GM18507 (cell line): ENCODE measurements at places on chromosomes 5 and 9.

DNA sequence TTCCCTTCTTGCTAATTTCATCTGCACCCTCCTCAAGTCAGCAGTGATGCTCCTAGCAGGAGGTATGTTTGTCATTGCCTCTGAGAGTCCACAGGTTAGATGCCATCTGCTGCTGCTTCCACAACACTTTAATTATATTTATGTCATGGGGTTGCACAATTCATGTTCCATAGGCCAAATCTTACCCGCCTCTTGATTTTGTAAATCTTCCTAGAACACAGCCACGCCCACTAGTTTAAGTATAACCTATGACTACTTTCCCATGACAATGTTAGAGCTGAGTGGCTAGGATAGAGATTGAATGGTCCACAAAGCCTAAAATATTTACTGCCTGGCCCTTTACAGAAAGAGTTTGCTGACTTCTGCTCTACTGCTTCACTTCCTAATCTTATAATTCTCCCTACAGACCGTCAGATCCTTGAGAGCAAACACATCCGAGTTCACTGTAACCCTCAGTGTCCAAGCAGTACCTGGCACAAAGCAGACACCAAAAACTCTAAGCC, 21.1 kb downstream of the LIFR start:
- no peak for DNase-seq

- no peak for DNase-seq
Observed at GRCh38 chr9:128733256-128733655, 9.3 kb upstream of the ZDHHC12 start.

GRCh38 chr9:92911511-92912475, 34.0 kb upstream of the ZNF484 start:
- no peak for DNase-seq

DNA sequence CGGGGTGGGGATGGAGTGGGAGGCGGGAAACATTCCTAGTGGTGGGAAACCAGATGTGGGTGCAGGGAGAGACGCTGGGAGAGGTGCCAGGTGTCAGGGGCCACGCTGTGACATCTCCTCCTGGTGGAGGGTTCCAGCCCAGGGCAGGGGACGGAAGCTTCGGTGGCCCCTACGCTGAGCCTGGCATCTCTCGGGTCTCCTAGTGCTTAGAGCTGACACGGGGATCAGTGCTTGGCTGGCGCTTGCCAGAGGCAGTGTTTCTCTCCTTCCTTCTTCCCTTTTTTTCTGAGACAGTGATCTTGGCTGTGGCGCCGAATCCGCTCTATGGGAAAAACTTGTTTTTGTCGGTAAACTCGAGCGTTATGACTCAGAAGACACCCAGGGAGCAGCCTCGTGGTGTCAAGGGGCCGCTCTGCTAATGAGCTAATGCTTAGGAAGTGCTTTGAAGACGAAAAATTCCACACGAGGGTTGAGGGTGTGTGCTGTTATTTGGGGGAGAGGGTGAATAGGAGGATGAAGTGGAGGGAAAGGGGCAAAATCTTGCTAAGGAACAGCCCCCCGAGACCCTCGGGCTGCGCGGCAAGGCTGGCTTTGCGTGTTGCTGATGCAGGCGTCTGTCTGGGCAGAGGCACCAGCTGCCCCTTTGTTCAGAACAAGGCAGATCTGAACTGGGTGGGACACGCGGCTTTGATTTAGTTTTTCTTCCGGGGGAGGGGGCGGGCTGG, 20.4 kb upstream of the IER5L start:
- DNase-seq, result no peak

GRCh38 chr5:136901-137300, 44.9 kb downstream of the PLEKHG4B start:
- DNase-seq, result no peak

DNA sequence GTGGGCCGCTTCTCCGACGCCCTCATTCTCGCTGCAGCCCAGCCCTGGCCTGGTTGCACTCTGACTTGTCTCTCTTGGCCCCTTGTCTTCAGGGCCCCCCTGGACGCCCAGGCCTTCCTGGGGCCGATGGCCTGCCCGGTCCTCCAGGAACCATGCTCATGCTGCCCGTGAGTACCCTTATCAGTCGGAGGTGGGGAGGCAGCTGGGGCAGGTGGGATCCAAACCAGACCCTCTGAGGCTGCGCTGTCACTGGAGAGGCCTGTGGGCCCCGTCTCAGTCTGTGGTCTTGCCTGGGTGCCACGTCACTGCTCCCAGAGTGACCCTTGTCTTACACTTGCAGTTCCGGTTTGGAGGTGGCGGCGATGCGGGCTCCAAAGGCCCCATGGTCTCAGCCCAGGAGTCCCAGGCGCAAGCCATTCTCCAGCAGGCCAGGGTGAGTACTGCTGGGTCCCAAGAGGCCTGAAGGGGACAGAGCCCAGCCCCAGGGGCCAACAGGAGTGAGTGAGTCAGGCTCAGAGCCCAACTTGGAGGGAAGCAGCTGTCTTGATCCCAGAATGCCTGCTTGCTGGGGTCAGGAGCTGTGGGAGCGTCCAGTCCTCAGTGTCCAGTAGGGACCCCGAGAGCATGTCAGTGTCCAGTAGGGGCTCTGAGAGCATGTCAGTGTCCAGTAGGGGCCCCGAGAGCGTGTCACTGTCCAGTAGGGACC, 109.0 kb downstream of the COL5A1 start:
- no peak for DNase-seq

DNA sequence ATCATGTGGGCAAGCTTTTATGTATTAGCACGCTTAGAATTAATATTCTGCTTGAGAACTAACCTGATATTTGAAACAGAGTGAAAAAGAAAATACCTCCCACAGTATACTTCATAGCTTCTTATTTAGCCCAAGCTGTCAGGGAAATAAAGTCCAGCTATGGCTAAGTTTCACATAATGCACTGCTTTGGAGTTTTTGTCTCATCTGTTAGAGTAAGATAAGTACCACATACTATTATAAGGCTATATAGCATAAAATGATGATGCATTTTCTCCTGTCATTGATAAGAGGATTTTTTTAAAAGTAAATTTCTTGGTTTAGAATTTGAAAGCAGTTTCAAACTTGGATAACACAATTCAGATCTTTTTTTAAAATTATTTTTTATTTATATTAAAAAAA, 2.4 kb upstream of the ANKDD1B start:
- DNase-seq, result no peak

DNA sequence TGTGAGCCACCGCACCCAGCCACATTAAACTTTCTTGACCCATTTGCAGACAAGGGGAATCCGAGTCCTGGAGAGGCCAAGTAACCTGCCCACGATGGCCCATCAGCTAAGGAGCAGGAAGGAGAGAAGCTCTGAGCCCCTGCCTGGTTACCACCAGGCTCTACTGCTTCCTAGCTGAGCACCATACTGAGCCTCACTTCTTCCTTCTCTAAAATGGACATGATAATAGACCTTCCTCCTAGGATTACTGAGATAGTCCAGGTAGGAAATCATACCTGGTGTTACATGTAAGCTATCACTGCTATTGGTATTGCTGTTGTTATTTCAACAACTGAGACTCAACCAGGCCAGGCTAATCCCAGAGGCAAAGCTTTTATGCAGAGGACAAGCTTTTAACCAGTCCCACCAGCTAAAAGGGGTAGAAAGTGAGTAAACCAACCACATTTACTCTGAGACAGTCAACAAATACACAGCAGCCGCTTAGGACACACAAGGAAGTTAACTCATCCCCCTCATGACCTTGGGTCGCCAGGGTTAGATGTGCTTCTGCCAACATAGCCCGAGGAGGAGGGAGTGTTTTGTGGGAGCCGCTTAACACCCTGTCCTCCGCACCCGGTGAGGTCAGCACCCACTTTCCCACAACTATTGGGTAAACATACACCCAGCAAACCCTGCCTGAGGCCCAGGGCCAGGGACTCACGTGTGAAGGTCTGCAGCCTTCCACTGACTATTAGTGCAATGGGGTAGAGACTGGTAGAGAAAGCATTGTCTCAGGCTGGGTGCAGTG, 20.6 kb upstream of the PTGES start:
- no peak for DNase-seq

DNA sequence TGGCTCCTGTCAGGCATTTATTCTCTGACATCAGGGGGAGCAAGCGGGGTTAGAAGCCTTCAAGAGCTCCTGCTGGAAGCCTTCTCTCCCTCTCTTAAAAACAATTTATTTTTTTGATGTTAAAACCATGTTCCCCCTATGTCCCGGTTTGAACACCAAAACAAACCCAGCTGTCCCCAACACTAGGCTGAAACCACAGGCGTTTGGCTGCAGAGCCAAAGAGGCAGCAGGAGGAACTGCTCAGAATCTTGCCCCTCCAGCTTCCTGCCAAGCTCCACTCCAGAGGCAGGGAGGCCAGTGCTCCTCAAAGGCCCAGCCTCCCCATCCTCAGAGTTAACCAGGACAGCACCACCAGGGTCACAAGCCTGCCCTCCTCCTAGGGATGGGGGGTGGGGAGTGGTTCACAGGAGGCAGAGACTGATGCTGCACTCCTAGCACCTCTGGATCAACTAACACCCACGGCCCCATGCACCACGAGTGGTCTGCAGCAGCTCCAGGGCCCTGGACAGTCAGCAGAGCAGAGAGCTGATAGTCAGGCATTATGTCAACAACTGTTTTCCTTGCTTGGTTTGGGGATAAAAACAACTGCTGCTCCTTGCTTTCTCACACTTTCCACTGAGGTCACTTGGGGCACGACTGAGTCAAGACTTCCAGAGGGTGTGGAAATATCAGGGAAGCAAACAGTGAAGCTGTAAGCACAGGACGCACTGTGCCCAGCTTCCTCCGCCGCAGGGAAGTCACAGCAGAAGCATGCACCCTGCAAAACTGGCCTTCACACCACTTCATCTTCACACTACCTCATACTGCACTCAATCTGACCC, 96.5 kb upstream of the ADRA1B start:
- no peak for DNase-seq

GRCh38 chr9:4857163-4857810, 64.5 kb downstream of the RCL1 start:
- no peak for DNase-seq

GRCh38 chr5:16464664-16465543, 696 bp downstream of the ZNF622 start:
- DNase-seq, result no peak

GRCh38 chr5:84364043-84364442, 20.6 kb downstream of the EDIL3 start:
- DNase-seq, result no peak

GRCh38 chr9:97367729-97368128, 44.2 kb upstream of the TDRD7 start:
- DNase-seq, result no peak

GRCh38 chr9:68851657-68852056, 146.6 kb downstream of the PIP5K1B start:
- no peak for DNase-seq

GRCh38 chr5:27473307-27474046, 435.1 kb upstream of the CDH9 start:
- DNase-seq, result no peak

GRCh38 chr9:20200991-20201431, 412.2 kb upstream of the SLC24A2 start:
- DNase-seq, result no peak

DNA sequence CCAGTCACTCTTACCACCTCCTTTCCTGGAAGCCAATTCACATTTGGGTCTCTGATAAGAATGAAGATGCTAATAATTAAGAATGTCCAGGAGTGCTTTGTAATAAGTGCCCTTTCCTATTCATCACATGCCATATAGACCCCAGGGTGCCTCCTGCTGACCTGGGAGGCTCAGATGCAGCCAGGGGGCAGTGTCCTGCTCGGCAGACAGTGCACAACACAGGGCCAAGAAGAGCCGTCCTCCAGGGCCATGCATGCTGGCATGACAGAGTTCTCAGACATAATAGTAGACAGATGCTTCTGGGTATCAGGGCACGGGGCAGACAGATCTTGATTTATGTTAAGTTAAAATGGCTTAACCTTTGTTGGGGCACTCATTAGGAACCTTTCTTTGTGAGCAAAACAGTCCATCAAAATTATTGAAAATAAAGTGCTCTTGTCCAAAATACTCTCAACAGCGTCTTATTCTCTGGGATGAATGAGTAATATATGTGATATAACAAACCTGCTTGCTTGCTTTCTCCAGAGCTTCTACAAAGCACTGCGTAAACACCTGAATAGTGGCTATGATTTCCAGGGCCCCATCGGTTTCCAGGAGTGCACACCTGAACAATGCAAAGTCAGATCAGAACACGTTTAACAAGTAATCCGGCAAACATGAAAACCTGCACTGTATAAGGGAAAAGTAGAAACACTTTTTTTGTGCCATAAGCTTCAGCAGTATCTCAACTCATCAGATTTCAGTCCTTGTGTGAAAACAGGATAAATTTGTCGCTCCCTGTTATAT, 192.7 kb downstream of the FANCC start:
- no peak for DNase-seq

DNA sequence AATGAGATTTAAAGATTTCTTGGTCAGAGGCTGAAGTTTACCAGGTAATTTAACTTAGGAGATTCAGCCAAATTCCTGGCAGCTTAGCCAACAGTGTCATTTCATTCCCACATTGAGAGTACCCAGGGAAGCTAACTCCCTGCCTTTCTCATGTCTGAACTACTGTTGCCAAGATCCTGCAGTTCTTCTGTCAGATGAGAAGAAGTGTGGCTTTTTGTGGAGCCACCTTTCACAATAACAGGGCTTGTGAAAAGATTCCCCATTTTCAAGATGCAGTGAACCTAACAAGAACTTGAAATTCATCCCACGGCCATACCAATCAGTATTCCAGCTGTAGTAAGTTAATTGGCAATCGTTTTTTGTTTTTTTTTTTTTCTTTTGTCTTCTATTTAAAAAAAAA, 176.4 kb downstream of the XRCC4 start:
- DNase-seq, result no peak

DNA sequence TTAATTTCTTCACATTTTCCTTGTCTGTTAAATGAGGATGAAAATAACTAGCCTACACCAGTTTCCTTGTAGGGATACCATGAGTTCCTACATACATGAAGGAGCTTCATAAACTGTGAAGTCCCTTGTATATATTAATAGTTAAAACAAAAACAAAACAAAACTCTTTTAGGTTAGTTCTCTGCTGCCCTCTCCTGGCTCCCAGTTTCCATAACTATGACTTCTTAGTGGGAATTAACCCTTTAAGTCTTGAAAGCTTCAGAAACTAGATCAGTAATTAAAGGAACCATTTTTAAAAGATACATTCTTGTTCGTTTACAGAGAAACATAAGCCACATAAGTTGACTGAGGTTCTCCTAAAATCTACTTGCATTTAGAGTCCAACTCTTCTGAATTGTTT, 500.0 kb upstream of the C9orf72 start:
- DNase-seq, result no peak

- DNase-seq, result no peak
Observed at GRCh38 chr5:125717209-125717608, 706.0 kb upstream of the GRAMD2B start.

GRCh38 chr5:110361471-110361870, 365.0 kb downstream of the TMEM232 start:
- no peak for DNase-seq

- DNase-seq, result no peak
Observed at GRCh38 chr5:67015541-67016191, 180.9 kb downstream of the CD180 start.

- DNase-seq, result no peak
Observed at GRCh38 chr5:115461506-115462290, 82.9 kb downstream of the FEM1C start.

GRCh38 chr9:127216888-127217217, 47.7 kb upstream of the GARNL3 start:
- no peak for DNase-seq
